ENCODE measurements at places on chromosomes 11 and 22.

DNA sequence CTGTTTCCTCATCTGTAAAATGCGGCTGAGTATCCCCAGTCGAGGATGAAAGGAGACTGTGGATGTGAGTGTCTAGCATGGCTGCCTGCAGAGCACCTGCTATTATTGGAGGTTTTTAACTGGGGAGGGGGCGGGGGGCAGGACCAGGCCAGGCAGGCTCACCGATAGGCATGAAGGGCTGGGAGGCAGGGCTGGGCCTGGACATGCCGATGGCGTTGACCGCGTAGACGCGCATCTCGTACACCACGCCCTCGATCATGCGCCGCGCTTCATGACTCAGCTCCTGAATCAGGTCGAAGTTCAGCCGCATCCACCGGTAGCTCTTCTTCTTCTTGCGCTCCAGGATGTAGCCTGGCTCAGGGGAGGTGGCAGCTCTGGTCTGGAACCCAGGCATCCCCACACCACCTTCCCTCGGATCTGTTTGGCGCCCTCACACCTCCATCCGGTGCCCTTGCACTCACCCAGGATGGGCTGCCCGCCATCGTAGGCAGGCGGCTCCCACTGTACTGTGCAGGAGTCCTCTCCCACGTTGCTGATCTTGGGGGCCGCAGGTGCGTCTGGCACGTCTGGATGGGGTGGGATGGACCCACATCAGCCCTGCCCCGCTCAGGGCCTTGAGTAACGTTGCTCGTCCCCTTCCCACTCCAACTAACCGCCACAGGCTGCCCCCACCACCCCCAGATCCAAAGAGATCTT is 15.1 kb downstream of the MYBPC3 start:
- no peak for DNase-seq

- DNase-seq, result no peak
Observed at GRCh38 chr11:27857014-27857413, 156.8 kb upstream of the BDNF start.

DNA sequence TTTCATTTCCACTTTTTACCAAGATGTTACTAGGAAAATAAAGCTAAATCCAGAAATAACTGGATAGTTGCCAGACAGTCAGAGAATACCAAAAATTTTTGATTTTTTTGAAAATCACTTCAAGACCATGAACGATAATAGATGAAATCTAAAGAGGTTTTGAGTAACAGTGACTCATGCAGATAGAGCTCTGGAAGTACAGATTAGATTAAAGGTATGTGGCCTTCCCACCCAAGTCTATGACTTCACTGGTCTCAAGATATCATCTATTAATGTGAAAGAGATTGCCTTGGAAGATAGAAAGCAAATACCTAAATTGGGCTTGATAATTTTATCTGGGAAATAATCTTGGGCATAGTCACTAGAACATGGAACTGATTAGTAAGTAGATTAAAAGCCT is 415.9 kb downstream of the METTL15 start:
- no peak for DNase-seq

- DNase-seq, result no peak
Observed at GRCh38 chr11:115391598-115391997, 112.6 kb downstream of the CADM1 start.

All from stimulated activated CD8-positive, alpha-beta memory T cell treated with anti-CD3 and anti-CD28 coated beads, Interleukin-7, amount 100 ng/mL, for 1 hour (primary cell).